ENCODE measurements at places on chromosomes 5 and 9. TPM values are rescaled to one million over a fixed set of nuclear protein-coding genes. Genes with fewer than 3 reads are reported as not detected.
A peak's percentile ranks its signal among the peaks of the same experiment; 100 is the strongest.

DNA sequence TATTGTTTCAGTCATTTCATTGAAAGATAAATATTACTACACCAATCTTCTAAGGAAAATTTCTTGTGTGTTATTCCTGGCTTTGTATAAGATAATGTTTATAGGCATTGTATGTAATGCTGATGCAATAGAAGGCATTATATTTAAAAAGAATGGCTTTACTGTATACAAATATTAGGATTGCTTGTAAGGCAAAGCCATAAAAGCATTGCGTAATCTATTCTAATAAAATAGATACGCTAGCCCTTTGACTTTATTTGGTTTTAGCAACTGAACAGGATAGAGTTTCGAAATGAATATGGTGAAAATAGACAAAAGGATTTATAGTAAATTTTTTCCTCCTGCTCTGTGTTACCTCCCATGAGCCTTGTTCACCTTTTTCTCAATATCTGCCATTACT, 5.5 kb upstream of the LYSMD3 start:
- no peak for DNase-seq

DNA sequence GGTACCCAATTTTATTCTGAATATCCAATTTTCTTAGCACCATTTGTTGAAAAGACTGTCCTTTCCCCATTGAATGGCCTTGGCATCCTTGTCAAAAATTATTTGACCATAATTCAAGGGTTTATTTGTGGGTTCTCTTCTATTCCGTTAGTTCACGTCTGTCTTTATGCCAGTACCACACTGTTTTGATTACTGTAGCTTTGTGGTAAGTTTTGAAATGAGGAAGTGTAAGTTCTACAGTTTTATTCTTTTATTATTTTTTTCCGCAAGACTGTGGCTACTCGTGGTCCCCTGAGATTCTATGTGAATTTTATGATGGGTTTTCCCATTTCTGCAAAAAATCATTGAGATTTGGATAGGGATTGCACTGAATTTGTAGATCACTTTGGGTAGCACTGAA, 402.6 kb downstream of the PLK2 start:
- no peak for DNase-seq

- DNase-seq, result no peak
Measured at GRCh38 chr9:36153746-36154145, 15.4 kb upstream of the CCIN start.

DNA sequence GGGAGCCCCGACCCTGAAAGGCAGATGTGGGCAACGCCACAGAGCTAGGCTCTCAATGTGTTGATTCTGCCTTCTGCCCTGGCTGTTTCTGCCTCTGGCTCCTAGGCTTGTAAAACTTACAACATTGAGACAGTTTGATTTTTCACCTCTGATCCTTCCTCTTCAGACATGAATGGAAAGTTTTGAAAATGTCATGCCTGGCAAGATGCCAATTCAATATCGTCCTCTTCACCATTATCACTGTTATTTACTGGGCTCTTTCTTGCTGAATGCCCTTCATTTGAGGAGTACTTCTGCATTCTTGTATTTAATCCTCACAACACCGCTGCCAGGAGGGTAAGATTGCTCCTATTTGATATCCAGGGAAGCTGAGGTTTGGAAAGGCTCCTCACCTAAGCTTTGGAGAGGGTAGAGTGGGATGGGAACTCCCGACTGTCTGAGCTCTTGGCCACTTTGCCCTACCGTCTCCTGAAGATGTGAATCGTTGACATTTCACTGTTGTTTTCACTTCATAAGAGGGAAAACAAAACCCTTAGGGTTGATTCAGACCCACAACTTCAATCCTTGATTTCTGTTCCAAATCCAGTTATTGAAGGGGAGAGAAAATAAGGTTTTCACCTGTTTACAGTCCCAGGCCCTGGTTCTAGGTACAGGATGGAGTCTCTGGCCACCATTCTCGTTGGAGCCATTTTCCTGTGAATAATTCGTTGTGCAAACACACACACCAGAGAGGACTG, 12.7 kb upstream of the FGF1 start:
- no peak for DNase-seq

GRCh38 chr5:8714861-8715260, 831.0 kb downstream of the SEMA5A start:
- no peak for DNase-seq

- peak; percentile 86 for DNase-seq
Measured at GRCh38 chr5:142432961-142433360, 108.1 kb upstream of the SPRY4 start.

DNA sequence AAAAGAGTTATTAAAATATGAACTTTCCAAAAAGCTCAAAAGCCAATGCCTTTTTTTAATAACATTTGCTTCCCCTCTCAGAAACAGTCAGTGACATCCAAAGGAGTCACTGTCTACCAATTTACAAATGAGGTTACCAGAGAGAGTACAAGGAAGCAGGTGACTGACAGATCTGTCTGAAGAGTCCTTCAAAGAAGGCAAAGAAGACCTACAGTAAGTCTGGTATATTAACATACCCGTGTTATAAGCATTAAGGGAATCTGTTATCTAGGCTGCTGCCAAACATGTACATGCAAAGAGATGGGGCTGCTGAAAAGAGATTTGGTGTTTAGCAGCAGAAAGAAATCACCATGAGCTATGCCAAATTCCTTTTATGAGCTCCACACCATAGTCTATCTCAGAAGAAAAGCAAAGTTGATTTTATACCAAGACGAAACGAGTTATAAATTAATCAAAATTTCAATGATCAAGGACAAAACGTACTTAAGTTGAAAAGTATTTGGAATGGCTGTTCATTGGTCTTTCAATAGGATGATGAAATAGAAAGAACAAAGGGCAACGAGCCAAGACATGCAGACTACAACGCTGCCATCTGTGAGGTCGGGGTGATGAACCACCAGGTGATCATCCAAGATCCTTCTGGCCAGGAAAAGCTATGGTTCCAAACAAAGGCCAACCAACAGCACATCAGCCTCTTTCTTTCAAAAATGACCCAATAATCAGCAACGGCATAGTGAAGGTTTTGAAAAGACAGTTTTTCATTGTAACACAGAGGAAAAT, 8.1 kb downstream of the PRELID2 start:
- no peak for DNase-seq

The TBCA gene
- total RNA-seq, result 207 TPM

The CORO2A gene
- total RNA-seq, result 0.92 TPM

All from activated CD4-positive, alpha-beta T cell treated with anti-CD3 and anti-CD28 coated beads, Interleukin-2, amount 10 ng/mL, durations not matched to agents 24 days and 14 days (primary cell).